ENCODE measurements at places on chromosomes 11 and 22.

DNA sequence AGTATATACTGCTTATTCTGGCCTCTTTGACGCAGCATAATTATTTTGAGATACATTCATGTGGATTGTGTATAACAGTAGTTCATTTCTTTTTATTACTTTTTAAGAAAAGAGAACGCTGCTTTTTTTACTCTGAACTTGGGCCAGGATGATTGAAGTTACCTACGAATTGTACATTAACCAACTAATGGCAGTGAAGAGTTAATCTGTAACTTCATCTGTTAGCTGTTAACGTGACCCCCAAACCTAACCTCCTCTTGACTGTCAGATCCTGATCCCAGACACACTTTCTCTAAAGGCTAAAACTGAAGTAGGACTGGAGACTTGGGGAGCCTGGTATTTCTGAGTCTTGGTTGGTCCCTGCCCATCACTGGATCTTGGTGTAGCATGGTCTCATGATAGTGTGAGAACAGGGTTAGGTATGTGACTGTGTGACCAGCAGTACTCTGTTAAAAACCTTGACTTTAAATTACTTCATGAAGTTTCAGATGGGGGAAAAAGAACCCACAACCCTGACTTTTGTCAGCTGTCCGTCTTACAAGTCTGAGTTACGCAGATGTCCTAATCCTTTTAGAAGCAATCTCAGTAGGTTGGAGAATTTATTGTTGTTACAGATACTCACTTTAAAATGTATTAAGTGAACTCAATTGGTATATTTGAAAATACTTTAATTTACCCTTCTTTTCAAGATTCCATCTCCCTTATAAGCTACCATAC, 39.4 kb downstream of the C22orf31 start:
- no peak for DNase-seq

GRCh38 chr22:45210577-45210976, 30.1 kb downstream of the KIAA0930 start:
- no peak for DNase-seq

DNA sequence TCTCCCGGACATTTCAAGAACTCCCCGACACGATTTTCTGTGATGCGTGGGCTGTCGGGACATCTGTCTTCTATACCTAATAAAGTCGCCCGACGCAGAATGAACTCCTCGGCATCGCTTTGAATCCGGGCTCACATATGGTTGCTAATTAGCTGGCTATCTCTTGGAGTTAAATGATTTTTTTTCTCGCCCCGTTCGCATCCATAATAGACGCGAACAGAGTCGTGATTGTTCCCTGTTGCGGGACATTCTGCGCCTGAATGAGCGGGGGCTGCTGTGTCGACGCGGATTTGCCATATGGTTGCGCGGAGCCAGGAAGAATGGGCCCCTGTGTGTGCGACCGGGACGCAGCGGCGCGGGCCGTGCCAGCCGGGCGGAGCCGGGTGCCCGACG, 16.4 kb downstream of the CDKN1C start:
- DNase-seq, result no peak

- DNase-seq, result no peak
Measured at GRCh38 chr11:9039198-9039597, 35.4 kb upstream of the NRIP3 start.

GRCh38 chr11:80103142-80103859, 662.5 kb upstream of the TENM4 start:
- no peak for DNase-seq

GRCh38 chr11:76759092-76759491, 24.1 kb upstream of the TSKU start:
- DNase-seq, result no peak

DNA sequence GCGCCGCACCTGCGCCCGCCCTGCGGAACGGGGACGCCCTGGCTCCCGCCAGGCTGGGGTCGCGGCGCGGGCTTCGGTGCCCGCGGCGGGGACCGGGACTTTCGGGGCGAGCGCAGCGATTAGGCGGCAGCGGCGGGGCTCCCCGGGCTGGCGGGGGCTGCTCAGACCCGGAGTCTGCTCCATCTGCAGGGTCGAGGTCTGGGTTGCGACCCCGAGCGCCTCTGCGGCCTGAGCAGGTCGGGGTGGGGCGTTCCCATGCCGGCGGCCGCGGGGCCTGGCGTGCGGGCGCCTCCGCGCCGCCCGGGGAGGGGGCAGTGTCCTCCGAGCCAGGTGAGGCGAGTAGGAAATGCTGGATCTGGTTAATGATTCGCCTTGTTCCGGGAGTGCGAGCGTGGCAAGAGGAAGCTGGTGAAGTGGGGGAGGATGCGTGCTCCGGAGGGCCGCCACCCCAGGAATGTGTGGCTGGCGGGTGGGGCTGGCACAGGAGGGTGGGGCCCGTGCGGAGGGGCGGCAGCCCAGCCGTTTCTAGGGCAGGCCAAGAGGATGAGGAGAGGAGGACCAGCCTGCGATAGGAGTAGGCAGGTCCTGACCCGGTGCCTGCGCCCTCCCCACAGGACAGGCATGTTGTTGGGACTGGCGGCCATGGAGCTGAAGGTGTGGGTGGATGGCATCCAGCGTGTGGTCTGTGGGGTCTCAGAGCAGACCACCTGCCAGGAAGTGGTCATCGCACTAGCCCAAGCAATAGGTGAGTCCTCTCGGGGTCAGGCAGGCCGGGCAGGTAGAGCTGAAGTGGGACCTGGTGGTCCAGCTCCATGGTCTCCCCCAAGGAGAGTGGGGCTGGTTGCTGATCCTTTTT, 606 bp downstream of the RASSF7 start:
- DNase-seq, result no peak

DNA sequence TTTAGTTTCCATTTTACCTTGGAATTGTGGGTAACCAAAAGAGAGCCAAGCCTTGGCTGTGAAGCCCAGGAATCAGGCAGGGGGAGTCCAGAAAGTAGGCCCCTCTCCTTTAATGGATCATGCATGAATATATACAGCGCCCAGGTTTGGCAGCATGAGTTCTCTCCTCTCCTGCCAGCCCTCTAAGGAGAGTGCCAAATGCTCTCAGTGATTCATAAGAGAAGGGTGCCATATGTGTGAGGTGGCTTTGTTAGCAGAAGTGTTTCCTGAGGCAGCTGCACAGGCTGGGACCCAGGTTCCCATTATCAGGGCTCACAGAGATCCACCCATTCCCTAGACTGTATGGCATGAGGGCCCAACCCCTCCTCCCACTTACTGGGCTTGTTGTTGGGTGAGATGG, 52.3 kb upstream of the SCUBE2 start:
- no peak for DNase-seq

GRCh38 chr11:114208377-114208776, 87.8 kb upstream of the NNMT start:
- peak; percentile 23 for DNase-seq

GRCh38 chr22:22161924-22162851, 82.4 kb upstream of the VPREB1 start:
- no peak for DNase-seq

DNA sequence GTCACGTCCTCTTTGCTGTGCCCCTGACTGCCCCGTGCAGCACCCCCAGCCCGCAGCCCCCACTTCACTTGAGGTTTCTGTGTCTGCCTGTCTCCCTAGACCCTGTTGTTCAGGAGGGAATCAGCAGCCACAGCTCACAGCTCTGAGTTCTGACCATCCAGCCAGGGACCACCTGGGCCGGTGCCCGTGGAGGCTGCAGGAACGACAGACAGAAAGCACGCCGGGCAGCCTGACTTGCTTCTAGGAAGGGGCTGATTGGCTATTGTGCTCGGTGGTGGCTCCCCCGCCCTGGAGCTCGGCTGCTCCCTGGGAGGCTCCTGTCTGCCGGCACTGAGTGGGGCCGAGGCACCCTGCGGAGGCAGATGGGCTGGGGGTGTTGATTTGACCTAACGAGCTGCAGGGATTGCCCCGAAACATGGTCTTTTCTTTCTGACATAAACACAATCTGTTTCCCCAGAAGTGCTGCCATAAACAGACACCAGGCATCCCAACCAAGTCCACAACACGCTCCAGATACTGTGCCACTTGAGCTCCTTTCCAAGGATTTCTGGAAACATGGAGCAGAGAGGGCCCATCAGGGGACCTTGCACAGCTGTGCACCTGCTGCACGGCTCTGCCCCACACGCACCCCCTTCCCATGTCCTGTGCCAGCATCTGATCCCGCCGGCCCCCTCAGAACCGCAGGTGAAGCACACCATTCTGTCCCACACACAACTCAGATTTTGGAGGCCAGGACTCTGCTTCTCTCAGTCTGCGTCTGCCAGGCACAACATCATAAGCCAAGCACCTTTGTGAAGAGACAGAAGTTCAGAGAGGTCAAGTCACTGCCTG, 855.9 kb downstream of the TBC1D22A start:
- no peak for DNase-seq

DNA sequence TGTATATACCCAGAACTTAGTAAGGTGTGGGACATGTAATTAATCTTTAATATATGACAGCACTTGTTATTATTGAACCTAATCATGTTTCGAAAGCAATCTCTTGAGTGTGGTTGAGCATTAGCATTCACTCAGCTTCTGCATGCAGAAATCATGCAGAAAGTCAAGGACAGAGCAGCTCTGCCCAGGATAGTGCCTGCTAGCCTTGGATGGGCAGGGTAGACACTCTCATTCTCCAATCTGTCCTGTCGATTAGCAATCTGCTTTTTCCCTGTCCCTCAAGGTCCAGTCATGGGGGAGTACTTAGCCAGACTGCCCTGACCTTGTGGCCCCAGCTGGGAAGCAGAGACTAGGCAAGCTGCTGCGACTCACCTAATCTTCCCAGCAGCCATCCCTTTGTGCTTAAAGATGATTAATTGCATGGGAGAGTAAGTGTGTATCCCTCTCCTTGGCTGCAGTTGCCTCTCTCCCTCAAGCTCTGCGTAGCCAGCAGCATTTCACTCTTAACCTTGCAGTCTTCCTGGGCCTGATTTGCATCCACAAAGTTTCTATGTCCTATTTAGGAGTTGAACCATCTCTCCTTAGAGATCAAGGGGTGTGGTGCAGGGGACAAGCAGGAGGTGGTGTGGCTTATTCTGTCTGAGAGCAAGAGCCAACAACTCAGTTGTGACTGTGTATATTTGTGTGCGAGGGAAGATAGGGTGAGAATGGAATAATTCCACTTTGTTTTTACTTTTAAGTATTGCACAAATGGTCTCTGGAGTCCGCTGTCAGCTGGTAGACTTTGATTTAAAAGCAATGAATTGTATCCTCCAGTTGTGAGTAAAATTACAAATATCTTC, 101.4 kb downstream of the FDX1 start:
- DNase-seq, result no peak

GRCh38 chr11:75673977-75674582, 5.2 kb upstream of the MAP6 start:
- no peak for DNase-seq

DNA sequence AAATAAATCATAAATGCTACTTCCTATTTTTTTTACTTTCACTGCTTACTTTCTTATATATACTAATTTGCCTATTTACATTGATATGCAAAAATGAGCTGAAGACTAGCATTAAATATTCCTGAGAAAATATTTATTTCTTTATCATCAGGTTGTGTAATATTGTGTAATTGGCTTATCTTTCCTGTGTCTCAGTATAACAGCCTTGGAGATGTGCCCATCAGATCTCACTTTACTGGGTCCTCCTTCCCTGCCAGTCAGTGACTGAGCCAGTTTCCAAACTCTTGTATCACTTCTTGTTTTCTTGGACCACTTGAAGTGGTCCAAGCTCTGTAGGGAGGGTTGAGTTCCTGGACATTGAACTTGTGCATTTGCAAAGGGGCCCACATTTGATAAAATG, 900.0 kb downstream of the LUZP2 start:
- no peak for DNase-seq

DNA sequence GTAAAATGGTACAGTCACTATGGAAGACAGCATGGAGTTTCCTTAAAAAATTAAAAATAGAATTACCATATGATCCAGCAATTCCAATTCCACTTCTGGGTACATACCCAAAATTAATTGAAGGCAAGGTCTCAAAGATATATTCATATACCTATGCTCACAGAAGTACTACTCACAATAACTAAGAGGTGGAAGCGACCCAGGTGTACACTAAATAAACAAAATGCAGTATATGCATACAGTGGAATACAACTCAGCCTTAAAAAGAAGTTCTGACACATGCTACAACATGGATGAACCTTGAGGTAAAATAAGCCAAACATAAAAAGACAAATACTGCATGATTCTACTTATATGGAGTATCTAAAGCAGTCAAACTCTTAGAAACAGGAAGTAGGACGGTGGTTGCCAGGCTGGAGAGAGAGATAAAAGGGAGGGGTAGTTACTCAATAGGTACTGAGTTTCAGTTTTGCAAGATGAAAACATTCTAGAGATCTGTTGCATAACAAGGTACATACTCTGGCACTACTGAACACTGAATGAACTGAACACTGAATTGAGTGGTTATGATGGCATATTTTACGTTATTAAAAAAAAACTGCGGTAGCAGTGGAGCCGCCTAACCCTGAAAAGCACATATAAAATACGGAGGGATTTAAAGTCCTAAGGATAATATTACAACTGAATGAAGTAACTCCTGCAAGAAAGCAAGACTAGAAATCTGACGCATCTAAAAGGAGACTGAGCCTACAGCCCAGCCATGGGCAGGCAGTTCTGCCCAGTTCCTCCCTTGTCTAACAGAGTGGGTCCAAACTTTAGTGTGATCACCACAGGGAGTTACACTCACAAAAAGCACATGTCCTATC, 12.8 kb downstream of the DGCR2 start:
- peak; percentile 35 for DNase-seq

DNA sequence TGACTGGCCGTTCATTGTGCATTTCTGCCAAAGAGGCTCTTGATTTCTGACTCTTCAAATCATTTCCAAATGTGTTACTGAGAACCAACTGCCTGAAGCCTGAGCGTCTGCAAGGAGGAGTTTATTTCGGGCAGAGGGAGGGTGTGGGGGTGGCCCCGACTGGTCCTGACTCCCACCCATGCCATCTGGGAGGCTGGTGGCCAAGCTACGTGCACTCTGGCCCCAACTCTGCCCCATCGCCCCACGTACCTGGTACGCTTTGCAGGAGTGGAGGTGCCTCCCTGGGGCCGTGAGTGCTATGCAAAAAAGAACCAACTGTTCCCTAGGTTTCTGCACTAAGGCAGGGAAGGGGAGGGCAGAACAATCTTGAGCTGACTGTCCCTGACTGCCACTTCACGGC, 846.8 kb downstream of the BRD1 start:
- no peak for DNase-seq

DNA sequence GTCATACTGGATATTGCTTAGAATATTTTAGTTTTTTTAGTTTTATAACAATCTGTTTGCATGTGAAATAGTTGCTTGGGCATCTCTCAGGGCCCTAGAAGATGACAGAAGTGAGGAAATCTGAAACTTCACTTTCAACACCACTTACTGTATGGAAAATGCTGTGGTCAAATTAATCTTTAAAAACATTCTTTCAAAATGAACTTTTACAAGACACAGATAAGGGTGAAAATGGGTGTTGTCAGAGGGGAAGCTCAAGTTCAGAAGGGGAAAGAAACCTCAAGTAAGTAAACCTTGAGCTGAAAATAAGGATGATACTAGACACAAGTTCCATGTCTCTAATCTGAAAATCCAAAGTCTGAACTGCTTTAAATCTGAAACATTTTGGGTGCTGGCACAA, 1840.1 kb upstream of the RAG2 start:
- DNase-seq, result no peak

DNA sequence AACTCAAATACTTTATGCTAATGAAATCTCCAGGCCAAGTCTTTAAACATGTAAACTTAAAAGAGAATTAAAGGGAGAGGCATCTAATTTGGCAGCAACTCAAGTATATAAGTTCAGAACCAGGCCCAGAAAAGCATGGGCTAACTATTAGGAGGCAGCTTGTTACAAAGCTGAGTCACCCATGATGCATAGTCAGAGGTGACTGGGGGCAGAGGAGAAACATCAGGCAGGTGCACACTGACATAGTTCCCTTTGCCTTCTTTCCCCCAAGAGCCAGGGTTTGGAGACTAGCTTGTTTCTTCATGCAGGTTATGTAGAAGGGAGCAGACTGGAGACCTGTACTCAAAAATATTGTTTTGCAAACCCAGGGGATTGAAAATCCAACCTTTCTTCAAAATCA, 619.0 kb downstream of the SOX6 start:
- DNase-seq, result no peak

Data from effector memory CD8-positive, alpha-beta T cell (primary cell).